ENCODE measurements at places on chromosomes 2 and 18.

DNA sequence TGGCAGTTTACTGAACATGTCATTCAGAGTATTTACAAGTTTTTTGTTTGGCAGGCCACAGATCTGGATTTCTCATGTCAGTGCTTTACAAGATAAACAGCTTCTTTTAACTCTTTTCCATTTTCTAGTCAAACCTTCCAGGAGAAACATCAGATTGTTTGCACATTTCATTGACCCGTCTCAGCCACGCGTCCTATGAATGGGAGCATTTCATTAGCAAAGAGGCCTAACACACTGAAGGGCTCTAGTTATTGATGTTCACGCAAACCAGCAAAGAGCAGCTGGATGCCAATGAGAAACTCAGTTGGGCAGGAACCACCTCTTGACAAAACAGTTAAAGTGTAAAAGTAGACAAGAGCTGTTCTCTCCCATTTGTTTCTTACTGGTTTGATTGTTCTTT is 29.2 kb upstream of the MFF start:
- peak; percentile 65 for DNase-seq

DNA sequence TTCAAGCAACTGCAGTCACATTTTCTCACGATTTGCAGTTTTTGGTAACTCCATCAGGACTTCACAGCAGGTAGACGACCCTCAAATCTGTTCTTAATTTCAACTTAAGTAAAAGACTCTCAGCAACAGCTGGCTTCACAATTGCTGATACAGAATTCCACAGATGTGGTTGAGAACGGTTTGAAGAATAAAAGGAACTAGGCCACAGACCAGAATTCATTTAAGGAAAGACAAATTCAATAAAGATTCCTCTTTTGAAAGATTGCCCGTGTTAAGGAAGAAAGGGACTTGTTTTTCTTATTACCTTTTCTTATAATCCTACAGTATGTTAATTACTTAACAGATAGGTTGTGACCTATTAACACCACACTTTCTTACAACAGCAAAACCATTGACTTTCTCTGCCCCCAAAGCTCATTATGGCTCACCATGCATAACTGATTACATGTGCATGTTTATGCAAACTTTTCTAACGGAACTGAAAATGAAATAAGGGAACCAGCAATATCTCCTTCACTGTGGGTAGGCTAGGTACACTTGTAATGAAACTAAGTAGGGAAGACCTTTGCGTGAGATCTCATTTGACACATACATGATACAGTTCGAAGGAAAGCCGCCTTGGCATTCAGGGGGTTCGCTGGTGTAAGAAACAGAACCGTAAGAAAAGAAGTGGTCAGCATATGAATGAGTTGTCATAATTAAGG is 4.7 kb upstream of the ZNF516 start:
- DNase-seq, result no peak

DNA sequence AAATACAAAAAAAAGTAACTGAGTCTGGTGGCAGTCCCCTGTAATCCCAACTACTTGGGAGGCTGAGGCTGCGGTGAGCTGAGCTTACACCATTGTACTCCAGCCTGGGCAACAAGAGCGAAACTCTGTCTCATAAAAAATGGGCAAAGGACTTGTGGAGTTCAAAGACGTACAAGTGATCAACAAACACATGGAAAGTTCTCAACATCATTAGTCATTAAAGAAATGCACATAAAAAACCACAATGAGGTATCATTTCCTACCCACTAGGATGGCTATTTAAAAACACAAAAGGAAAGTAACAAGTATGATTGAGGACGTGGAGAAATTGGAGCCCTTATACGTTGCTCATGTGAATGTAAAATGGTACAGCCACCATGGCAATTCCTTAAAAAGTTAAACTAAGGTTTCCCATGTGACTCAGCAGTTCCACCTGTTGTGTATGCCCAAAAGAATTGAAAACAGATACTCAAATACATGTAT is 52.3 kb downstream of the RAB10 start:
- DNase-seq, result no peak

GRCh38 chr18:25463726-25464125 is 111.8 kb upstream of the ZNF521 start:
- no peak for DNase-seq

GRCh38 chr2:207767461-207768167 is 2.1 kb downstream of the FZD5 start:
- DNase-seq, result peak; percentile 33

DNA sequence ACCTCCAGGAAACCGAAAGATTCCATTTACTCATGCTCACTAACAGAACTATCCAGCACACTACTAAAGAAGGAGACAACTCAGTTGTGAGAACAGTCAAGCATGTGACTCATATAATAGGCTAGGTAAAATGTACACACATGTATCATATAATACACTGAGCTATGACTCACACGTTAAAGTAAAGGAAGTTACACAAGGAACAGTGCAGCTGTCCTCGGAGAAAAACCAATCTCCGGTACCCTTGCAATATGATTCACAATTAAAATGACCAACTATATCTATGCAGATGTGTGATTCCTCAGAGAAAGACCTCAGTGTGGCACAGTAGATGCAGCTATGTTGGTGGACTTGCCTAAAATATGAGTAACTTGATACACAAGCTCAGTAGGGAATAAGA is 76.5 kb downstream of the STRN start:
- peak; percentile 44 for DNase-seq

- DNase-seq, result no peak
Observed at GRCh38 chr2:172046080-172046678, 39.1 kb upstream of the DLX1 start.

DNA sequence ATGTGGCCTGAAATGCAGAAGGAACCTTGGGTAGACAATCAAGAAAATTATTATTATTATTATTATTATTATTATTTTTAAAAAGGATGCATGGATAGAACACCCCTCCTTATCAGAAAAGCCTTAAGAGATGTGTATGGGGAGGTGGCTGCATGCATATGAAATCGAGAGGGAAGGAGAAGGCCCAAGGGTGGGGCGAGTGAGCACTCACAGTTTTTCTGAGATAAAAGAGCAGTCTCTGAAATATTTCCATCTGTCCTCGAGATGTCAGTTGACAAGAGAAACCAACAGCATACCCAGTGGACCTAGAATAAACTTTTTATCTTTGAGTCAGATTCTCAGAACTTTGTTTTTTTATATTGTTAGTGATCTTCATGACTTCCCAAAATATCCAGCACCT is 282.9 kb downstream of the GPD2 start:
- DNase-seq, result no peak

DNA sequence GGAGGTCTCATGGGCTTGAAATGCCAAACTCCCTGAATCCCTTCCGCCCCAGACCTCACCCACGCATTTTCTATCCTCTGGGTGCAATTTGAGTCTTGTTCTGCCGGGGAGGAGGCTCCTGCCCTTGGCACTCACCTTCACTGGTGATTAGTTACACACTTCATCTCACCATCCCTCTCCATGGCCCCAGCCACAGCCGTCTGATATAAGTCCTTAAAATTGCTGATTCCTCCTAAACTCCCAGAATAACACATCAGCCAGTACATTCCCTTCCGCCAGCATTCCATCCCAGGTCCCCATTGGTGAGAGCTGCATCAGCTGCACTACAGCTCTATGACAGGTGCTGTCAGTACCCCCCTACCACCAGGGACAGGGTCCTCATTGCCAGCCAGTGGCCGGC is 3.9 kb downstream of the TIMM21 start:
- DNase-seq, result no peak

- peak; percentile 72 for DNase-seq
Observed at GRCh38 chr2:226802573-226802972, 3.0 kb upstream of the IRS1 start.

GRCh38 chr2:189651284-189651683 is 10.0 kb upstream of the ASNSD1 start:
- DNase-seq, result no peak

DNA sequence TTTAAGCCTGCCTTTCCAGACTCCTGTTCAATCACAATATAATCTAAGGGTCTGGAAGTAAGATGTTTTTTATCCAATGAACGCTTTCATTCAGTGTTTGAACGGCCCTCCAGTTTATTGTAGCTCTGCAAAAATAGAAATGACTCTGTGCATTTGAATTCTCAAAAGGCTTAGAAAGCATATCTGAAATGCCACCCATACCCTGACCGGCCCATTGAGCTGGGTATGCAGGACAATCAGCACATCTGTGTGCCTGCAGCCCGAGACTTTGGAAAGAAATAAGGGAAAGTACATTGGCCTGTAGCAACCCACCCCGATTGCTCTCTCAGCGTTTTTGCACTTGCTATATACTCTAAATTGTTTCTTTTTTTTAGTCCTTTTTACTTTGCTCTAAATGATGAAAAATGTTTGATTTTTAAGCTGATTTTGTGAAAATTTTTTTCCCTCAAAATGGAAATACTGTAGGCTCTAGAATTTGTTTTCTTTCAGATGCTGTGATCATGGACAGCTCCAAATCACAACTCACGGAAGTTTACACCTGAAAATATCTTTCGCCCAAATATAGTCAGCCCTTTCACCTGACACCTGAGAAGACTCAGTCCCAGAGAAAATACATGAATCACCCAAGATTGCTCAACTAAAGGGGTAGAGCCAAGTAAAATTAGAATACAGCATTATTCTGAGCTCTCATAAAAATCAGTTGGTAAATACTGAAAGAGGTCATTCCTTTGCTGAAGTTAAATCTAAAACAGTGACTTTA is 194.5 kb upstream of the SIX3 start:
- peak; percentile 8 for DNase-seq

DNA sequence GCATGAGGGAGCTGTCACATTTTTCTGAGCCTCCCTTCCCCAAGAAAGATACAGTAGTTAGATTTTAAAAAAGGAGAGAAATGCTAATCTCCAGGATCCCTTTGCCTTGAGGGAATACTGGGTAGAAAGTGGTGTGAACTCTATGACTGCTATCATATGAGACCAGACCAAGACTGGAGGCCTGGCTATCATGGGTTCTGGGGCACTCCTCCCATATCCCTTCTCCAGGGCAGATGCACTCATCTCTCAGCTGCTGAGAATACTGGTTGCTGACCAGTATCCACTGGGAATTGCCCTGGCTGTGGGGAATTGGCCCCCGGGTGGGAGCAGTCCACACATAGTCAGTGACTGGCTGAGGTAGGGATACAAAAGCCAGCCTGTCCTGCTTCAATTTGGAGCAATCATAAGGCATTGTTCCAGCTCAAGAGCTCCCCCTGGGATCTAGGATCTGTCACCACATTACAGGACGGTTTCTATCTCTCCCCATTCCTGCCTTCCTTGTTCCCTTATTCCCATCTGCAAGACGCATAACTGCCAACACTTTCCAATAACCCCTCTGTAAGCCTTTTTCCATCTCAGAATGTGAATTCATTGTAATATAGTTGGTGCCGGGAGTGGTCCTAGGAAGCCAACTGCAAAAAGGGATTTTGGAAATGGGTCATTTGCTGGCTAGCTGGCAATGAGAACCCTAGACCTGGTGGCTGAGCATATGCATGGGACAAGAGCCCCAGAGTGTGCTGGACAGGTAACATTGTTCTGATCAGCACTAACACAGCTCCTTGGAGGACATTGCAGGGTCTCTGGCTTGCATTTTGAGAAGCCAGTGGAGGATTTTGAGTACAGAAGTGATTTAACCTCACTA is 35.4 kb upstream of the REEP1 start:
- DNase-seq, result peak; percentile 49

- DNase-seq, result peak; percentile 61
Observed at GRCh38 chr2:187689372-187689771, 135.1 kb upstream of the TFPI start.

DNA sequence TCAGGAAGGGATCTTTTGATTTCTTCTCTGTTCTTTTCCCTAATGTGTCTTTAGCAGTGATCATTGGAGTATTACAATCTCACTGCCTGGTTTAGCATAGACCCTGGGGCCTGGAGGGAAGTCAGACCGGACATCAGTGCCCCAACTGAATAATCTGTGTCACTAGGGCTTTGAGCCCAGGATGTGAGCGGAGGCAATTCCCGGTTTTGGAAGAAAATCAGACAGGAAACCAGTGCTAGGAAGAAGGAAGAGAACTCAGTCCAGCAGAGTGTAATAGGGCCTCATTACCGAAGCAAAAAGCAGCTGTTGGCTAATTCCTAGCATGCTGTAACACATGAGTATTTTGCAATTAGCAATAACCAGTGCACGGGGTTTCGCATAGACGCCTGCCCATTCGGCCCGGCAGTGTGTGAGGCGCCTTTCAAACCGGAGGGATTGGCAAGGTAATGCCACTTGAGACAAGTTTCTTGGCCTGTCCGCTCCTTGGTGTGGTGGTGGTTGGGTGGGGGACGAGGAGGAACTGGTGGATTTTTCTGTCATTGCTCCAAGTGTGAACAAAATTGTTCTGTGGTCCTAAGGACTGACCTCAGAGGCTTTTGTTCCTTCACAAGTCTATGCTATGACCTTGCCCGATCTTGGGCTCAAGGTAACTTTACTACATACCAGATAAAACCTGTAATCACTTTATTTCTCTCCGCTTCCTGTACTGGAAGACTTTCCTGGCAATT is 2.8 kb downstream of the FOSL2 start:
- DNase-seq, result peak; percentile 54

- DNase-seq, result no peak
Observed at GRCh38 chr2:11811036-11811654, 64.7 kb downstream of the LPIN1 start.

DNA sequence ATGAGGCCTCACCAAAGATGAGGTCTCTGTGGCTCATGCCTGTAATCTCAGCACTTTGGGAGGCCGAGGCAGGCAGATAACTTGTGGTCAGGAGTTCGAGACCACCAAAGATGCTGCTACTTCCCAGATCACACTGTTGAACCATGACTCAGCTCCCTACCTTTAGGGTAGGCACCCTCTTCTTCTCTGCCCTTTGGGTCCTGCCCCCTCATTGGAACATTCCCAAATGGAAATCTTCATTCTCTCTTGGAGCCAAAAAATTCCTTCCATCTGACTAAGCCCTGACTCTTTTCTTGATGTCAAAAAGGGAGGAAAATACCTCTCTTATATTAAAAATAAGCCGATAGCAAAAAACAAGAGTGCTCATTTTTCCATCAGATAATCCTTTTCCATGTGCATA is 183.5 kb downstream of the PAX3 start:
- no peak for DNase-seq

DNA sequence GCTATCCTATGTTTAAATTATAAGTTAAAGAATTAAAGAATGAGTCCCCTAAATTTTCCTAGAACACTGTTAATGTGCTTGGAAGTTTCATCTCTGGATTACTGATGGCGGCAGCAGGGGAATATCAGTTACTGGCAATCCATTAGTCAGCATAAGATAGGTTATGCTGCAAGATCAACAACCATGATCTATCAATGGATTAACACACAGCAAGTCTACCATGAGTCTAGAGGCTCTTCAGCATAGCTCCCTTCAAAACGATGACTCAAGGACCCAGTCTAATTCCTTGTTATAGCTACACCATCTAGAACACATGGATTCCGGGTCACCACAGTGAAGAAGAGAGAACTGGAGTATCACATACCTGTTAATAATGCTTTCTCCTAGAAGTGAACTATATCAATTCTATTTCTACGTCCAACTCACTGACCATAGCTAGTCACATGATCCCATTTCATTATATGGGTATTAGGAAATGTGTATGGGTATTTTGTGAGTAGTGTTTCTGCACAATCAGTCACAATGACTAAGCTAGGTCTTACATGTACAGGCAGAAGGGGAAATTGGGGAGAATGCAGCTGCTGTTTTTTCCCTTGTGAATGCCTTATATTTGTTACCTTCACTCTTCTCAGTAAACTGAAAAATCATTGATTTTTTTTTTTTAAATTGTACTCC is 108.3 kb upstream of the MAPRE2 start:
- no peak for DNase-seq
